M059J (cell line): ENCODE measurements at places on chromosomes 5 and 9. TPM values are rescaled to one million over a fixed set of nuclear protein-coding genes. Genes with fewer than 3 reads are reported as not detected.

DNA sequence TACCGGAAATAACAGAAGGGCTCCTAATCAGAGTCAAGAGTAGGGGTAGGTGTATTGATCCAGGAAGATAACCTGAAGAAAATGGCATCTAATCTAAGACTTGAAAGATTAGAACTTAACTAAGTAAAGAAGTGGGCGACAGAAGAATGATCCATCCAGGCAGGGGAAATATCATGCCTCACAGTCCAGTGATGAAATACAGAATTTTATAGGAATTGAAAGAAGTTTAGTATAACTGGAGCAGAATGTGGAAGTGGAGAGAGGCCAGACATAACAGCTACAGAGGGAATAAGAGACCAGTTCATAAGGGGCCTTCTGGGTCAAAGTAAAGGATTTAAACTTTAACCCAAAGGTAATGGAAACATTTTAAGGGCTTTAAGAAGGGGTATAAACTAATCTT lies 42.2 kb downstream of the ERP44 start:
- DNase-seq: no peak

GRCh38 chr5:142542078-142542477 lies 143.8 kb downstream of the FGF1 start:
- no peak for DNase-seq

GRCh38 chr9:95722141-95722540 lies 153.3 kb upstream of the ERCC6L2 start:
- DNase-seq: no peak

DNA sequence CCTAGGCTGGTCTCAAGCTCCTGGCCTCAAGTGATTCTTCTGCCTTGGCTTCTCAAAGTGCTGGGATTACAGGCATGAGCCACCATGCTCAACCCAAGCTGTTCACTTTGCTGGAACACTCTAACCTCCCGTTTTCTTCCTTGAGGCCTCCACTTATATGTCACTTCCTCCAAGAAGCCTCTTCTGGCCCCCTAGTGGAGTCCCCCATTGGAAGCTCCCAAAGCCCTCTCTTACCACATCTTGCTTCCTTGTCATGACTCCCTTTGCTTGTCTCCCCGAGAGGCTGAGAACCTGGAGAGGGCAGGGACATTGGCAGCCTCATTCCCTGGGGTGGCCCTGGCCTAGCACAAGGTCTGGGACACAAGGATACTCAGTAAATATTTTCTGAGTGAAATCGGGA lies 80.8 kb downstream of the PDE6A start:
- DNase-seq: no peak

TLX3 gene
- total RNA-seq: not detected in 2 replicates

- DNase-seq: peak; percentile 99
Observed at GRCh38 chr9:127336506-127337352, 60.2 kb upstream of the SLC2A8 start.

FAM169A gene
- 5.3 and 10.7 TPM in 2 replicates for total RNA-seq

DNA sequence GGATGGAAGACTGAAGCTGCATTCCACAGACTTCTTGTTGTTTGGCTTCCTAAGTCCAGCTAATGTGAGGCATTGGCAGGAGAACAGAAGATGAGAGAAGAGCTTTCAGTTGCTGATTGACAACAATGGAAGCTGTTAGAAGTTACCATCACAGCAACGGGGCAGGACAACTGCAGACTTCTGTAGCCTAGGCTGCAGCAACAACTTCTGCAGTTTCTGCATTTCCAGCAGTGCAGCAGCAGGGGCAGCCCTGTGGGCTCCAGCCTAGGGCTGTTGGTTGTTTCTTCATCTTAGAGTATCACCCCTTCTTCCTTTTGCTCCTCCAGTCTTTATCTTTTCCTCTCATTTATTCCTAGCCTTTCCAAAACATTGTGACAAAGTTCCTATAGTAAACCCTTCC lies 528.8 kb upstream of the PTGER4 start:
- DNase-seq: peak; percentile 16
